ENCODE measurements at places on chromosomes 11 and 22.

DNA sequence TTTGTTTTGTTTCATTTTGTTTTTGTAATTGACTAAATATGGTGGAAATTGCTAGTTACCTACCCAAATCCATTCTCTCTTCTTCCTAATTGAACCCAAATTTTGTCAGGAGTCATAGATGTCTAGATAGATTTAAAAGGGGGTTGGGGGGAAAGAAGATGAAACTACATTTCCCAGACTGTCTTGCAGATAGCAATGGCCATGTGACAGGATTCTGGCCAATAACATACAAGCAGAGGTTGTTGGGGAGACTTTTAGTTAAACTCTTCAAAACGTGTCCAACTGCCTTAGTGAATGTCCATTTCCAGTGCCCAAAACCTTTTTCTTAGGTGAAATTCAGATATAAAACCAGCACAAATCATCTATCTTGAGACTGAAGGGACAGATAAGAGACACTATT lies 583.9 kb upstream of the API5 start:
- no peak overlapping the region for H3K4me3 ChIP-seq
- H3K36me3 ChIP-seq, result no peaks in the 10 kb centered on the region
- H3K4me1 ChIP-seq, result no peaks in the 10 kb centered on the region
- no peak overlapping the region for H3K27ac ChIP-seq

DNA sequence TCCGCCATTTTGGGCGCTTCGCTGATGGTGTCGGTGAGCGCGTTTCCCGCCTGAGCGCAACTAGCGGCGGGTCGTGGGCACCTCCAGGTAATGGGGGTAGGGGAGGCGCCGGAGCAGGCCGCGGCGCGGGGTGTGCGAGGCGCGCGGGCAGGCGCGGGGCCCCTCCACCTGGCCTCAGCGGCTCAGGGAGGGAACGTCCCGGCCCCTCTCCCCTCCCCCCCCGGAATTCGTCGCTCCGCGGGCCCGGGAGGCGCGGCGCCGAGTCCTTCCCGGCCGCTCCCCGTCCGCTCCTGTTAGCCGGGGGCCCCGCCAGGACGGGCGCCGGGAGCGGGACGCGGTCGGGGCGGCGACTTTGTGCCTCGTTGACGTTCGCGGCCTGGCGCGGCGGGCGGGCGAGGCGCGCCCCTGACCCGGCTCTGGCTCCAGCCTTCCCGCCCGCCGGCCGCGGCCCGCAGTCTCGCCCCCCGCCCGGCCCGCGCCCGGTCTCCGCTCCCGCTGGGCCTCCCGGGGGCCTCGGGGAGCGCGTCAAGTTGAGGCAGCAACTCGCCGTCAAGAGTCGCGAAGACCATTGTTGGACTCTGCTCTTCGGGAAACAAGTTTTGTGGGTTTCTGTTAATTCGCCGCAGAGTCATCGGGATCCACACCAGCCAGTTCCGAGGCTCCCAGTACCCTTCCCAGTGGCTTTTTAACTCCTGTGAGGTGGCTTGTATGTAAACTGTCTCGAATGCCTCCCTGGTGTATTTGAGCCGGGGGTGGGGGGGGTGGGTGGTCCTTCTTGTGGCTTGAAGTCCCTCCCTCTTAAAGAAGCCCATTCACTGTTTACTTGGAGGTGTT lies at the start of gene PPP6R3:
TSS of gene PPP6R3 (plus strand) at position 12 of the 834 bp plus-strand sequence. CDS start 76,913 bp downstream, outside the sequence.
- no peaks in the 10 kb centered on the region for H3K4me1 ChIP-seq
- no peaks in the 10 kb centered on the region for H3K36me3 ChIP-seq
- H3K27me3 ChIP-seq, result no peaks in the 10 kb centered on the region
- DNase-seq, result no peak
- peak within 1 kb of the TSS; percentile 82 for H3K4me3 ChIP-seq

GRCh38 chr11:6640985-6641701 lies 14.5 kb downstream of the DCHS1 start:
- H3K27ac ChIP-seq, result no peak overlapping the region
- no peaks in the 10 kb centered on the region for H3K4me1 ChIP-seq
- H3K36me3 ChIP-seq, result peaks cover 17% of the 10 kb centered on the region
- no peak overlapping the region for H3K4me3 ChIP-seq

DNA sequence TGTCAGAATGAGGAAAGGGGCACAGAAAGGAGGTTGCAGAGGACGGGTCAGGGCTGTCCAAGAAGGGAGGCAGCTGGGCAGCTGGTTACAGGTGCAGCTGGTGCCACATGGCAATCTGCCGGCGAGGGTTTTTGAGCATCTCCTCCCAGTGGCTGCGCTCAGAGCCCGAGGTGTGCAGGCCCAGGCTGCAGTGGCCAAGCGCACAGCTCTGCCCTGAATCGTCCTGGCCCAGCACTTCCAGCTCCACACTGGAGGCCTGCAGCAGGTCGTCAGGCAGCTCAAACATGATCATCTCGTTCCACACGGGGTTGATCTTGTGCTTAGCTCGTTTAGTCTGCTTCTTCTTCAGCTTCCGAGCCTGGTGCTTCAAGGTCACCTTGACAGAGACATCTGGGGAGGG lies 42.2 kb downstream of the SYT13 start:
- no peak overlapping the region for H3K4me3 ChIP-seq
- no peaks in the 10 kb centered on the region for H3K27me3 ChIP-seq
- H3K36me3 ChIP-seq, result no peaks in the 10 kb centered on the region
- no peak for DNase-seq
- H3K27ac ChIP-seq, result no peak overlapping the region

DNA sequence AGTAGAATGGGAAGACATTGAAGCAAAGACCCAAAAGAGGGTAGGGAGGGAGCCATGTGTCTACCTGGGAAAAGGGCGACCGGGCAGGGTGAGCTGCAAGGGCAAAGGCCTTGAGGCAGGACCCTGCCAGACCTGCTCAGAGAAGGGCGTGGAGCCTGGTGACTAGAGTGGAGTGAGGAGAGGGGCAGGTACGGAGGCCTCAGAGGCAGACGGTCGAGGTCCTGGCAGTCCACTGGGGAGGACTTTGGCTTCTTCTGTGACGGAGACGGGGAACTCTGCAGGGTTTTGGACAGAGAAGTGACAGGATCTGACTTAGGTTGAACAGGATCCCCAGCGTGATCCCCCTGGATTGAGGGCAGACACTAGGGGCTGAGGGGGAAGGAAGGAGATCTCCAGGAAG lies 12.9 kb downstream of the RIBC2 start:
- H3K27ac ChIP-seq, result no peak overlapping the region
- no peak overlapping the region for H3K4me3 ChIP-seq
- DNase-seq, result peak; percentile 38
- no peaks in the 10 kb centered on the region for H3K36me3 ChIP-seq
- no peaks in the 10 kb centered on the region for H3K27me3 ChIP-seq
- no peaks in the 10 kb centered on the region for H3K4me1 ChIP-seq

DNA sequence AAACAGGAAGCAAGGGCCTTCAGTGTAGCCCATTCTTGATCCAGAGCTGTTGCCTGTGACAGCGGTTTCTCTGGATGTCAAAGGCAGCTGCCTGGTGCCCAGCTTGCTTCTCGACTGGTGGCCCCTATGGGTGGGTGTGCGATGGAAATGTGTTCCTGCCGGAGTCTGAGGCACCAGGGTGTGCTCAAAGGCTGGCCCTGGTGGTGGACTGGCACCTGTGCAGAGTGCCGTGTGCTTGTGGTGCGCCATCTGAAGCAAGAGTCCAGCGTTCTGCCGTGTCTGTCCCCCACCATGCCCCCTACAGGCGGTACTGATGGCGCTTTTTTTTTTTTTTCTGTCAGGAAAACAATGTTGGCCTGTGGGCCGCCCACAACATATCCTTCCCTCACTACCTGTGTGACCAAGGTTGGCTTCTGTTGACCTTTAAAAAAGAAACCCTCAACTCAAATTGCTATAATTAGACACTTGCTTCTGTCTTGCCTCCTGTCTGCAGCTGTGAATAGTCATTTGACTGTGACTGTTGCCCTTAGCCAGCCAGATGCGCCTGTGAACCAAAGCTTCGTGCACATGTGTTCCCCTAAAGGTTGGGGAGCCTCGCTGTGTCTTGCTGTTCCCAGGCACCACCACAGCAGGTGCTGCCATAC lies 4.7 kb upstream of the RANBP1 start:
- no peak overlapping the region for H3K27ac ChIP-seq
- H3K27me3 ChIP-seq, result no peaks in the 10 kb centered on the region
- no peak overlapping the region for H3K4me3 ChIP-seq
- peaks cover 88% of the 10 kb centered on the region for H3K36me3 ChIP-seq

DNA sequence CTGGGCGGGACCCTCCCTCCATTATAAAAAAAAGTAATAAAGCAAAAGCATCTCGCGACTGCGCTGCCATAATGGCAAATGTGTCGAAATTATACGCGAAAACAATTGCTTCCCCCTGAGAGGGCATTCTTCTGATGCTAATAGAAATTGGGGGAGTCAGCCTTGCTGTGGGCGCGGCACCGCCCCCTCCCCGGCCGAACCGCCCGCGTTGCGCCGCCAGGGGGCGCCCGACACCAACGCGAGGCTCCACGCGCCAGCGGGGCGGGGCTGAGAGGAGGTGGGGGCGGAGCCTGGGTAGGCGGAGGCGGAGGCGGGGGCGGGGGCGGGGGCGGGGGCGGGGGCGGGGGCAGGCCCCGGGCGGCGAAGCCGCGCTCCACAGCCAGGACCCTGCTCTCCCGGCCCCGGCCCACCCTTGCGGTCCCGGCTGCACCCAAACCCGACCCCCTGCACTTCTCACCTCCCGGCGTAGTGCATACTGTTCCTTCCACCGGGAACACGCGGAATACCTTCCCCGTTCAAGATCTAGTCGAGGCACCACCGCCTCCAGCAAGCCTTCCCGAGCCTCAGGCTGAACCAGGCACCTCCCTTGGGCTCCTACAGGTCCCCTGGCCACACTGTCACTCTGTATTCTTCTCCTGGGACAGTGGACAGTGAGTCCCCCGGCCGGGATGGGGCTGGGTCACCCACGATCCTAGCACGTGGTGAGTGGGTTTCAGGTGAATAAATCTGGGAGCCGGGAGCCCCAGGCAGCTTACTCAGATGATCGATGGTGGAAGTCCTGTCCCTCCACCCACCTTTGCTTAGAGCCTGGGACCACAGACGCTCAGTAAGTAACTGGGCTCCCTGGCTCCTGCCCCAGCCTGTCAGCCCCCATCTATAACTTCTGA lies 15.5 kb upstream of the UPK3A start:
- DNase-seq, result peak; percentile 79
- H3K27me3 ChIP-seq, result no peaks in the 10 kb centered on the region
- H3K36me3 ChIP-seq, result no peaks in the 10 kb centered on the region
- peak overlapping the region; percentile 59 for H3K4me3 ChIP-seq
- peak overlapping the region; percentile 71 for H3K27ac ChIP-seq

- no peak for DNase-seq
- no peaks in the 10 kb centered on the region for H3K36me3 ChIP-seq
- no peaks in the 10 kb centered on the region for H3K4me1 ChIP-seq
- H3K27ac ChIP-seq, result no peak overlapping the region
- H3K27me3 ChIP-seq, result no peaks in the 10 kb centered on the region
These were observed 265.8 kb downstream of the GRM5 start for GRCh38 chr11:88799771-88800500.

GRCh38 chr22:27952779-27953178 lies 33.7 kb upstream of the PITPNB start:
- peaks cover 8% of the 10 kb centered on the region for H3K4me1 ChIP-seq
- H3K36me3 ChIP-seq, result no peaks in the 10 kb centered on the region
- H3K4me3 ChIP-seq, result no peak overlapping the region
- H3K27ac ChIP-seq, result no peak overlapping the region

GRCh38 chr11:110738641-110739040 lies 26.4 kb upstream of the ARHGAP20 start:
- H3K27ac ChIP-seq, result no peak overlapping the region
- DNase-seq, result no peak
- H3K4me1 ChIP-seq, result no peaks in the 10 kb centered on the region
- H3K27me3 ChIP-seq, result no peaks in the 10 kb centered on the region
- H3K36me3 ChIP-seq, result no peaks in the 10 kb centered on the region

DNA sequence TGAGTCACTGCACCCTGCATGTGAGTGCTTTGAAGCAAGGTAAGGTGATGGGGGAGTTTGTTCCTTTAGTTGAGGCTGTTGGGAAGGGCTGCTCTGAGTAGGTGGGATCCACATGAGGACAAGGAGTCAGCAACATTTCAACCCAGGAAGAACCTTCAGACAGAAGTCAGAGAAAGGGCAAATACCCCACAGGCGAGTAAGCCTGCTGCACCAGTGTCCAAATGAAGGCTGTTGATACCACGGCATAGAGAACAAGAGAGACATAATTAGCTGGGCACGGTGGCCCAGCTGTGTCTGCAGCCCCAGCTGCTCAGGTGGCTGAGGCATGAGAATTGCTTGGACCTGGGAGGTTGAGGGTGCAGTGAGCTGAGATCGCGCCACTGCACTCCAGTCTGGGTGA lies 54.3 kb upstream of the CLMP start:
- no peaks in the 10 kb centered on the region for H3K27me3 ChIP-seq
- H3K4me1 ChIP-seq, result no peaks in the 10 kb centered on the region
- DNase-seq, result no peak

DNA sequence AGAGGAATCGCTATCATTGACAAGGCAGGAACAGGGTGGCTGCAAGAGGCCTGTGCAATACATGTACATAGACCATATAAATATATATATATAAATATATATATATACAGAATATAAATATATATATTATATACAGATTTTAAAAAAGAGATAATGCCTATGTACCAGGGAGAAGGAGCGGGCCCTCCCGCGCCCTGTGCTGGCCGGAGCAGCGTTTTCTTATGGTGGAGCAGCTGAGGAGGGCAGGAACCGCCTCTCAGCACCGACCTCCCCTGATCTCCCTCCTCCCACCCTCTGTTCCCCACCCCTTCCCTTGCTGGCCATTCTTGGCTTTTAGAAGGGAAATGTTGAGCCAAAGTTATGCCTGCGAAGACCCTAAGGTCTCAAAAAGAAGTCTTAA lies 31.8 kb downstream of the SCN3B start:
- H3K4me1 ChIP-seq, result no peaks in the 10 kb centered on the region
- H3K27ac ChIP-seq, result no peak overlapping the region
- no peak overlapping the region for H3K4me3 ChIP-seq
- no peak for DNase-seq
- no peaks in the 10 kb centered on the region for H3K27me3 ChIP-seq

DNA sequence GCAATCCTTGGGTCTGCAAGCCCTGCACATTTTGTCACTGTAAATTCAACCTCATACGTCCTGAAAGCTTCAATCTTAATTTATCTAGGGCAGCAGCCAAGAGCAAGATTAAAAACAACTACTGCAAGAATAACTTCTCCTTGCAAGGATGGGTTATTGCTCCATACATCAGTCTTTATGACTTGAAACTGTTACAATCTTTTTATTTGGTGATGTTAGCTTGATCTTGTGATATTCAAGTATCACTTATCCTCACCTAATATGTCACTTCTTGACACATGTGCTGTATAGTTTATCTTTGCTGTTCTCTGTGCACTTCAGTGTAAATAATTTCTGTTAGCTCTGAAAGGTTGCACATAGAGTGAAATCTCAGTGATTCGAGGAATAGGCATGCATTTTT lies 14.7 kb upstream of the APLP2 start:
- H3K36me3 ChIP-seq, result no peaks in the 10 kb centered on the region
- H3K4me1 ChIP-seq, result peaks cover 6% of the 10 kb centered on the region
- no peak for DNase-seq
- H3K27me3 ChIP-seq, result no peaks in the 10 kb centered on the region
- H3K27ac ChIP-seq, result no peak overlapping the region

- H3K36me3 ChIP-seq, result no peaks in the 10 kb centered on the region
- H3K27me3 ChIP-seq, result no peaks in the 10 kb centered on the region
These were observed 218.7 kb downstream of the INSC start for GRCh38 chr11:15333407-15333806.

- H3K27me3 ChIP-seq, result no peaks in the 10 kb centered on the region
- H3K4me1 ChIP-seq, result no peaks in the 10 kb centered on the region
- H3K36me3 ChIP-seq, result no peaks in the 10 kb centered on the region
- no peak overlapping the region for H3K4me3 ChIP-seq
- DNase-seq, result peak; percentile 52
These were observed 25.1 kb upstream of the FJX1 start for GRCh38 chr11:35593143-35593542.

GRCh38 chr11:46555267-46556054 lies 38.4 kb downstream of the AMBRA1 start:
- no peaks in the 10 kb centered on the region for H3K36me3 ChIP-seq
- H3K27ac ChIP-seq, result no peak overlapping the region
- H3K27me3 ChIP-seq, result no peaks in the 10 kb centered on the region
